ENCODE measurements at places on chromosomes 11 and 22.

DNA sequence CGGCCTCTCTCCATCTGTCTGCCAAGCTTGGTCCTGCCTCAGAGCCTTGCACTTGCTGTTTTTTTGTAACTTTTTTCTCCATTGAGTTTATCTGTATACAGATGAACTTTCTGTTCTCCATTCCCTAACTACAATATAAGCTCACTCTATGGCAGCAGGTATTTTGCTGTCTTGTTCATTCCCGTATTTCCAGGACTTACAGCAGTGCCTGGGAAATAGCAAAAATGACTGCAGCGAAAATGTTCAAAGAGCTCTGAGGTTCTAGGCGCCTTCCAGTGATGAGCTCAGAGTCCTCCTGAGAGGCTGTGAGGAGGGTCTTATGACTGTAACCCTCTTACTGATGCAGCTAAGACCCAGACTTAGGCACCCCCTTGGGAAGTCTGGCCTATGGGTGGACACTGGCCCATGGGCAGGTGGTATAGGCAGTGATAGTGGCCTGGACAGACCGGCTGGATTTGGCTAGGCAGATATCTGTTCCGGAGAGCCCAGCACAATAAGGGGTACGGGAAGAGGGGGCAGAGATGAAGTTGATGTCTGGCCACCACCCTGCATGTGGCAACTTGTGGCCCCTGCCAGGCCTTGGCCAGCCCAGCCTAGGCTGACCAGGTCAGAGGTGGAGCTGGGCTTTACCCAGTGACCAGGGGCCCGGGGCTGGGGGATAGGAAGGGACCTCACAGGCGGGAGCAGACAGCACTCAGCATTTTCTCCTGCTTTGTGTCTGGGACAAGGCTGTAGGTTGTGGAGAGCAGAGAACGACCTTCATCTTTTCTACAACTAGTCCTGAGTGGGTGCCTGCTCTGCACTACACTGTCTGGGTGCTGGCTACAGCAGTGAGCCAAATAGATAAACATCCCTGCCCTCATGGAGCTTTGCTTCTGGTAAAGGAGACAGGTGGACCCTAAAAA lies 4.6 kb downstream of the ATF4 start:
- no peak for DNase-seq

DNA sequence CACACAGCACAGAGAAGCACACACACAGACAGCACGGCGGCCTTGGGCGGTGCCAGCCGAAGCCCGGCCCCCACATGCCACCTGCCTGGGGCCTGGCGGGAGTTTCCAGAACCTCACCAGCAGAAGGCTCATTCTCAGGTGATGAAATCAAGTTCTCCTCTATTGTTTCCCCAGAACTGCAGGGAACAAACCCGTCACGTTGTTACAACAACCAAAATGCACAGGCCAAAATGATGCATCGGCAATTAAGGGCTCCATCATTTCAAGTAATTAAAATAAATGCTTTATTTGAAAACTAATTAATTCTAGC lies 30.8 kb downstream of the GNB1L start:
- no peak for DNase-seq

GRCh38 chr11:124748481-124749343 lies 3.3 kb downstream of the VSIG2 start:
- DNase-seq = no peak

- no peak for DNase-seq
These were observed 7.3 kb downstream of the APBB1 start for GRCh38 chr11:6411594-6412031.

GRCh38 chr11:69101115-69101791 lies 52.5 kb downstream of the TPCN2 start:
- peak; percentile 75 for DNase-seq

DNA sequence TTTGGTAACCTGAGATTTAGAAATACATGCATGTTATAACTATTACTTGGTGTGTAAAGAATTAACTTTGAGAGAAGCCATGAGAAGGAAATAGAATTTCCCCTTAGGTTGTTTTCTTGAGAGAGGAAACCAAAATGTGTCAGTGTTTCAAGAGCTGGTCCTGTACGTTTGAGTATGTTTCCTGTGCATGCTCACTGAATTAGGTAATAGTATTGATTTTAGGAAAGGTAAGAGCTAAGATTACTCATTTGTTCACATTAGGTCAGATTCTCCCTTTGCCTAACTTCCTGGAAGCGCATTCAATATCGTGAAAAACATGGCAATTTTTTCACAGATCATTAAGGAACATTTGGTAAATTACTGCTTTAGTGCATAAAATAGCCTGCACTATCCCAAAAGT lies 49.3 kb upstream of the RDX start:
- no peak for DNase-seq
